Caudate nucleus (tissue), 63 donors: ENCODE measurements at places on chromosomes 4 and X.

DNA sequence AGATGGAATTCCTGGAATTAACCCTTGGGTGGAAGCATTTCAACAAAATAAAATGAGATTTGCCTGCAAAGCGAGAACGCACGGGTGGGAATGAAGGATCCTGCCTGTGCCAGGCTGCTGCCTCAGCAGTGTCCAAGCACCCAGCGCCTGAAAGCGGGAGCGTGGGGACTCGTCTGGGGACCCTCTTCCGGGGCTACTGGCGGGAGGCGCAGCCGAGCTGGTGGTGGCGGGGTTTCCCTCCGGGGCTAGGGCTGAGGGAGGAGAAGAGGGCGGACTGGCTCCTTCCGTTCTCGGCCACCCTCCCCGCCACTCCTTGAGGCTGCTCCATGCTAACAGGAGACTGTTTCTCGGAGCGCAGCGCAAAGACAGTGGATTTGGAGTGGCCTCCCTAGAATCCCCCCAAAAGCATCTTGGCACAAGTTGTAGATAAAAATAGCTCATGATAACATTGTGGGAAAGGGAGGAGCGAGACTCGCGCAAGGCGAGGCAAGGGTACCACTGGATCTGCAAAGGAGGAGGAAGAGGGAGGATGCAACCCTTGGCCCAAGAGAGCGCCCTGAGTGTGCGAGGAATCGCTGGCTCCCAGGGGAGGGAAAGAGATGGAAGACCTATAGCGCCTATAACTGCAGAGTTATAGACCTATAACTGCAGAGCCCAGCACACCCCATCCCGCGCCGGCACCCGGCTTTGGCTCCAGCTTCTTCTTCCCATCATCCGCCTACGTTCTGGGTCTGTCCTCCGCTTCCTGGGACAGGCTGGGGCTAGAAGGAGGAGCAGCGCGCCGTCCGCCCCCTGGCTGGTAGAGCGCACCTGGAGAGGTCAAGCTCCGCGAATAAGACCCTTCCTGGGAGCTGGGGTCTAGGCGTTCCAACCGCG is 1.3 kb downstream of the HS3ST1 start:
- DNase-seq, result no peak

DNA sequence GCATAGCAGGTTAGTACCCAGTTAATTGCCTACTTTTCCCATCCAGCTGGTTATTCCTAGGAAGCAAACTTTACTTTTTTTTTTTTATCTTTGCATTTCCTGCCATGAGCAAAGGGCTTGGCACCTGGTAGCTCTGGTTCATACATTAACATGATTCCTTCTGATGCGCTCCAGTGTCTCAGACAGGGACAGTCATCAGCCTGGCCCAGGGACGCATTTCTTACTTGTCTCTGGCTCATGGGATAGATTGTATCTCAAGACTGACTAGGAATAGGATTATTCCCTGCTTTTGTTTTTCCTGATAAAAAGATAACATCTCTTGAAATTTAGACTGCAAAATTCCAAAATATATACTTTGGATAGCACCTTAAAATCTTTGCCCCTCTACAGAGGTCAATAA is 571.5 kb upstream of the TENM3 start:
- DNase-seq, result no peak

- DNase-seq, result no peak
These were observed 3.0 kb downstream of the MID1 start for GRCh38 chrX:10617186-10617998.

DNA sequence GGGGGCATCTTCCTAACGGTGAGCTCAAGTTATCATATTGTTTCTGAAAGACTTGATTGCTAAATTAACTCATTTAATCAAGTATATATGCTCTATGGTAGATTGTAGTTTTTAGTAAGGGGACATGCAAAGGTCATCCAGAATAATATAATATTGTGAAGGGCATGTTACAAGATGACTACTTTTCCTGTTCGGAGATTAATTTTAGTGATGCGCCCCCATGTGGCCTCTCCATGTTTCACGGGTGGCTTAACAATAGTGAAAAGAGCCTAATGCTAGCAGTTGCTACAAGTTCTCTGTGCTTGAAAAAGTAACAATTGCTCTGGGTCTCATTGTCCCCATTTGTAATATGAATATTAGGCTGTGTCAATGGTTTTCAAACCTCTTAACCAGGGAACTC is 12.2 kb downstream of the SMPX start:
- peak; percentile 3 for DNase-seq

DNA sequence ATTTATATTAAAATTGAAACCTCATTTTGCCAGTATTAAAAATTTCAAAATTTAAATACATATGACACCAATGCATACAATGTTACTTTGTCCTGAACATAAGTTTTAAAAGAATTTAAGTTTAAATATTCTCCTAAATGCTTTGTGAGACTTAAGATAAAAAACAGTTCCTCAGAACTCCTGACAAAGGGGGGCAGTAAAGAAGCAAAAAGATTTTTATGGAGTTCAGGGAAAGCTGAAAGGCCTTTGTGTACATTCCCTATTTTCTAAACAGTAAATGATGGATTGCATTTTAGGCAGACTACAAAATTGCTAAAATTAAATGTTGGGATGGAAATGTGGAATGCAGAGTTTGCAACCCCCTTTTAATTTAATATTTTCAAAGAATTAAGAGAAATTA is 81.7 kb downstream of the SNCA start:
- DNase-seq, result no peak

GRCh38 chrX:122092360-122092759 is 1045.0 kb downstream of the GLUD2 start:
- no peak for DNase-seq

- DNase-seq, result no peak
These were observed 345.7 kb upstream of the FAT1 start for GRCh38 chr4:187069398-187069797.

- no peak for DNase-seq
These were observed 134.4 kb downstream of the POLA1 start for GRCh38 chrX:24828147-24828546.

DNA sequence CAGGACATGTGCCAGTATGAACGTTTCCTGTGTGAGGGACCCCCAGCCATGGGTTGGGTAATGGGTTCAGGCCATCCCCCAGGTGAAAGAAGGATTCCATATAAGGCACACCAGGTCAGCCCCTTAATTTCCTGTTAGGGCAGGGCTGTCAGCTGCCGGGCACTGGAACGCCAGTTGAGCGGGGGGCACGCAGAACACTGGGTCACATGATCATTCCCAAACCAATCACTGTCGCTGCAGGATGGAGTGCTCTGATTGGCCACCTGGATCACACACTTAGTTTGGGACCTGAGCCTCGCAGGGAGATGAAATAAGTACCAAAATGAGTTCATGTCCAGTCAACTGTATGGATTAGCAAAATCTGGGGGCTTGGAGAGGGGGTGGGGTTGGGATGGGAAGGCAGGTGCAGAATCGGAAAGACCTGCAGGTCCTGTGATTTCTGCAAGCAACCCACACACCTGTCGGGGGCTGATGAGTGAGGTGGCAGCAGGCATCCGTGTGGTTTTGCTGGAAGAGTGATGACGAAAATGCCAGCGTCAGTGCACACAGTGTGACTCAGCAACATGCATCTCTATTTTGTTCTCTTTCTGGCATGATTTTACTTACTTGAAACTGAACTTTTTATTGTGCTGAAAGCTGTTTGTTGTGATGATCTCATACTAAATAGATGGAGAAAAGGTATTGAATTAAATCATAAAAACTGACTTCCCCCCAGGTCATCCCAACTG is 32.2 kb downstream of the RNF212 start:
- DNase-seq, result peak; percentile 28

DNA sequence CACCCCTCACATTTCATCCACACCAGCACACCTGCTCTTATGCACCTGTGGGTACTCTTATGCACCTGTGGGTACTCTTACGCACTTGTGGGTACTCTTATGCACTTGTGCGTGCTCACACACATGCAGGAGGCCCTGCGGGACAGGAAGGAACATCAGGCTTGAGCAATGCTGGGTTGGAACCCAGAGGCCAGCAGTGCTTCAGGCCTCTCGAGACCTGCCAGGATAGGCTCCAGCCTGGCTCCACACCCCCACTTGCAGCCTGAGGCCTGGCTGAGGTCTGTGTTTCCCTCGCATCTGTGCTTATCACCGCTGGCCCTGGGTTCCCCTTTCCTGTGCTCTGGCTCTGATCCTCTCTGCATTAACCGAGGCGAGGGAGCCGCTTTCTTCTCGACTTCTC is 34.7 kb downstream of the SORCS2 start:
- DNase-seq, result no peak

DNA sequence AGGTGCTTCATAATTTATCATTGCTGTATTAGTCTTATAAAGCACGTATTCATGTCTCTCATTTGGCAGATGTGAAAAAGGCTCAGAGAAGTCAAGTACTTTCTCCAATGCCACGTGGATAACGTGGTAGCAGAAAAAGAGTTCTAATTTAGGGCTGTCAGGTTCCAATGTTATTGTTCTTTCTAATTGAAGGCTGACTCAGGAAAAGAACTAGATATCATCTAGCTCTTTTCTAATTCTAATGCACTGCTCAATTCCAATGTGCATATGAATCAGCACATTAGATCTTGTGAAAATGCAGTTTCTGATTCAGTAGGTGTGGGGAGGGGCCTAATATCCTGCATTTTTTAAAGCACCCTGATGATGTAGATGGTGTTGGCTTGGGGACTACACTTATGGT is 22.8 kb downstream of the AGA start:
- DNase-seq, result no peak

- no peak for DNase-seq
These were observed 38.9 kb downstream of the STARD8 start for GRCh38 chrX:68686097-68686977.

GRCh38 chr4:8664031-8664805 is 71.7 kb downstream of the CPZ start:
- DNase-seq, result no peak

- no peak for DNase-seq
These were observed 96.6 kb upstream of the GUCY1A1 start for GRCh38 chr4:155569960-155570515.

DNA sequence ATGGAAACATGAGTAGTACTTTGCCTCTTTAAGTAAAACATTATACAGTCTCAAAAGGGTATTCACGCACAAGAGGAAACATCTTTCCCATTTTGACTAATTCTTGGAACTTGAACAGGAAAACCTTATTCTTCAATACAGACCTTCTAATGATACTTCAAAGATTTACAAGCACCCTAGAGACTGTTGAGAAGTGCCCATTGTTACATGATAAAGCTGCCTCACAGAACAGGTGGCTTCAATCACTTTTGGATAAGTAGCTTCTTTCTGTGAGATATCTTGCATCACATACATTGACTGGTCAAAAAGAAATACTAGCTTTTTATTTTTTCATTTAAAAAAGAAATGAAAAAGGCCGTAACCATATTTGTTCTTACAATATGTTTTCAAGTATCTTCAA is 219.4 kb downstream of the EPHA5 start:
- no peak for DNase-seq
